ENCODE measurements at places on chromosomes 3 and 15.

DNA sequence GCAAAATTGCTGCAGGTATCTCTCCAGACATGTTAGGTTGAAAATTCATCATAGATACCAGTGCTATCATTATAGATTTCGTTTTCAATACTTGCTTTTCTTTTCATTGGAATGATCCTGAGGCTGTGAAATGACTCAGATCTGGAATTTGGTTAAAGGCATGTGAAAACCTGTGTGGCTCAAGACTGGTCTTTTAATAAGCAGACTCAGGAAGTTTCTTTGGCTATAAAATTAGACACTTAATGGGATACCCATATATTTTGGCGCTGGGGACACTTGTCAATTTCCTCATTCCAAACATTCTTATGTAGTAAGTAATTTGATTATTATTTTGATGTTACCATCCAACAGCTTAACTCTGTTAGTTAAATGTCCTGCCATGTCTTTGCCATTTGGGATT lies 1041.1 kb upstream of the GBE1 start:
- no peak for DNase-seq

- DNase-seq = no peak
Measured at GRCh38 chr3:127745656-127746399, 73.1 kb downstream of the ABTB1 start.

DNA sequence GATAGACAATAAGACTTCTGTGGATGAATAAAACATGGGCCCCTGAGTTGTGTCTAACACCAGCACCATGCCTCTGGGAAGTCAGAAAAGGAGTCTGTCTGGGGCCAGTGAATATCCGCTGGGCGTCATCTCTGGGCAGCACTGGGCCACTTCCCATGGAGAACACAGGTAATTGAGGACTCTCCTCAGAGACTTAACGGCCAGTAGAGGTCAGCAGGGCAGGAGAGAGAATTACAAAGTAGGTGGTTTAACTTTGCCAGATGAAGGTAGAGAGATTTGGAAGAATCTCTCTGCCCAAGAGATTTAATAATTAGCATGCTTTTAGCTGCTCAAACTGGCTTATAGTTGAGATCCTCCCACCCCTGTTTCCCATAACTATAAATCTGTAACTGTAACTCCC lies 65.7 kb downstream of the OCA2 start:
- no peak for DNase-seq

DNA sequence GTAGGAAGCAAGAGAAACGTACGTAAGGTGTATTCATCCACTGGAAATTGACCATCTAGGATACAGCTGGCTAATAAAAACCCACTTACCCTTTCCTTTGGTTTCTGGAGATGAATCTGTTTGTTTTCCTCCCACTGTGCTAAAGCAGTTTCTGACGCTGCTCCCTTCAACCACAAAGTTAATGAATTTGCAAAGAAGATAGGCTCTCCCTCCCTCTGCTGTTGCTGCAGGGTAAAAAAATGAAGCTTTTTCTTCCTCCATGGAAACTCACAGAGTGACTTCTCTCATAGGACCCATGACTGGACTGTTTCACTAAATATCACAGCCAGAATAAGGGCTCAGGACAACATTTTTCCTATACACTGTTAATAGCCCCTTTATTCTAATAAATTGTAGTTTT lies 172.1 kb upstream of the LRRN1 start:
- no peak for DNase-seq

GRCh38 chr3:6179761-6180160 lies 681.2 kb upstream of the GRM7 start:
- peak; percentile 22 for DNase-seq

DNA sequence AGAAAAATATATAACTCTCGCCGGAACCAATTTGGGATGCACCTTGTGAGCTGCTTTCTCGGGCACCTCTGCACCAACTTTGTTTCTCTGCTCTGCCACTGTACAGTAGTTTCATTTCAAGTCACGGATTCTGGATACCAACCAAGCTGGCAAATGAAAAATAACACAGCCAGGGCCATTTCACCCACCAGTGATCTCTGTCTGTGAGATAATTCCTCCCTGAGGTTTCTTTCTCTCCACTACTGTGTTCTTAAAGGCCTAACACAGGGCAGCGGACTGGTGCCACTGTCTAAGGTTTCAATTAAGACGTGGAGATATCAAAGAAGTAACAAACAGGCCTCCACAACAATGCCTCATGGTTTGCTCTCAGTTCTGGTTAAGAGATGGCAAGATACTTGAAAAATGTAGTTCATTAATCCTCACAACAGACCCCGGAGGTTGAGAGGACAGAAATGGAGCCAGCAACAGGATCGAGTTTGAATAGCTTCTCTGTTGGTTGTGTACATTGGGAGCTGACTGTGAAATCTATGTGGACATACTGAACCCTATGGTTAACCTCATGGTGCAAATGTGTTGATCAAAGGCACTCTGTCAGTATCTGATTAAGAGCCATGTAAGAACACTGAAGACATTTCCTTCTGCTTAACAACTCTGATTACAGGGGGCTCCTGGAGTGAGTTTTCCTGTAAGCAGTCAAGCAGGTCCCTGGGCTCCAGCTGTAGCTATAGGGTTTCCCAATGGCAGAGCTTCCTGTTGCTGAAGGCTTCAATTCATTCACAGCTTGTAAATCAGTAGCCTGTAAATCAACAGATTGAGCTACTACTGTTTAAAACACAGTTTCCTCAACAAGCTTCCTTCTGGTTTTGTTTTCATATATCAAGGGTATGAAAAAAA lies 470.5 kb downstream of the EPHA3 start:
- DNase-seq = no peak

DNA sequence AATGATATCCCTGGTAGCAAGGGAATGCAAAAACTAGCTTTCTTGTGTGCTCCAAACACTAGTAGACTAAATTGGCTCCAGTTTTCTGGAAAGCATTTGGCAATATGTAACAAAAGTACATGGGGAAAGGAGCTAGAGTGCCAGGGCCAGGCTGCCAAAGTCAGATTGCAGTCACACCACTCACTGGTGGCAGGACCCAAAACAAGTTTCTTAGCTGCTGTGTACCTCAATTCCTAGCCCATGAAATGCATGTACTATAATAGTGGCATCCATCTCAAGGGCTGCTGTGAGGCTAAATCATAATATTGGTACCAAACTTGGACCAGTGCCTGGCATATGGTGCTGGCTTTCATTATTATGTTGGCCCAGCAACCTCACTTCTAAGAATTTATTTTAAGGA lies 49.3 kb downstream of the CLDN18 start:
- no peak for DNase-seq

GRCh38 chr3:59310736-59311135 lies 260.9 kb upstream of the CFAP20DC start:
- DNase-seq = no peak

DNA sequence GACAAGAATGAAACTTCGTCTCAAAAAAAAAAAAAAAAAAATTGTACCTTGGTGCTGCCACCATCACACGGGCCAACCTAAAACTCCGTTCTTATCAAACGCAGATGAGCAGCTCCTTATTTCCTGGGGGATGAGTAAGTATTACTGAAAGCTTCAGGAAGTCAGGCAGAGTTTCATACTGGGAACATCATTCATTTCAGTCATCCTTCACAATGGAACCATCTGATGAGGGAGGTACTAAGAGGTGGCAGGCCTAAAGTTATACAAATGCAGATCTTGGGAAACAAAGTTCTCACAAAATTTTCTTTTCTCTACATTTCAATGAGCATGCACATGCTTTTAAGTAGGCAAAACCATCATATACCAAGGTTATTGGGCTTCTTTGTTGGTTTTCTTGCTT lies 636.0 kb upstream of the LMCD1 start:
- DNase-seq = no peak

GRCh38 chr3:12400616-12401194 lies 83.6 kb upstream of the TSEN2 start:
- DNase-seq = peak; percentile 87

GRCh38 chr15:100663915-100664281 lies 61.5 kb downstream of the ASB7 start:
- DNase-seq = peak; percentile 38

DNA sequence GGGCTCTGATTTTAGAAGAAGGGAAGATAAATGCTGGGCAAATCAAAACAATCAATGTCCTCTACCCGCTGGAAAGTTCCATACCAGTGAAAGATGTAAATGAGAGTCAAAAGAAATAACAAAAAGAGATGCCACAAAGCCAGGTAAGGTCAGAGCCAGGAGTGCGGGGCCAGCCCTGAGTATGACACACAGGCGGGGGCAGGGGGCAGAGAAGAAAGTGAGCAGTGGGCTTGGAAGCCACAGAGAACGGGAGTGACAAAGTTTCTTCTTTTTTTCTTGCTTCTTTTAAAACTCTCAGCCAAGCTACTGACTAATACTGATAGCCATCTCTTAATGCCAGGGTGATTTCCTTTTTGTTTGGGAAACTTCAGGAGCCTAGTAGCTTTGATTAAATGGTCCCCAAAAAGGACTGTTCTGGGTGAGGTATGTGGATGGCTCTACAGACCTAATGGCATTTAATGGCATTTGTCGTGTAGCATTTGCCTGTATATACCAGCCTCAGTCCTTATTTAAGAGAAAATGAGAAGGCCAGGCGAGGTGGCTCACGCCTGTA lies 23.1 kb upstream of the TSEN2 start:
- DNase-seq = no peak

GRCh38 chr3:8166014-8166413 lies 335.6 kb upstream of the LMCD1 start:
- DNase-seq = no peak

DNA sequence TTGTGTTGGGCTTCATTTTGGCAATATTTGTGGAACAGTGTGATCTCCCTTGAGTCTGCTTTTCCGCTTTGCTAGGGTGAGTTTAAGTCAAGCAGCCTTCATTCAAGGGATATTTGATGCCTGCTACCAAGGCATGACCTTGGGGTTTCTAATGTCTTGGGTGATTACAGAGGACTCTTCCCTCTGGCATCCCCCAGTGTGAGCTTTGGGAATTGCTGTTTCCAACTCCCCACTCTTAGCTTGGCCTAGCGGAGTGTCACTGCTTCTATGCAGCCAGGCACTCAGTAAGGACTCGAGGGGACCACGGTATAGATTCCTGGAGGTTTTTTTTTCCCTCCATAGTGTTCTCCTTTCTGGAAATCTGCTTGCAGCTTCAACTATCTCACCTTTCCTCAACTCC lies 21.1 kb downstream of the GCNT3 start:
- DNase-seq = peak; percentile 12

GRCh38 chr3:141273700-141274410 lies 42.2 kb downstream of the PXYLP1 start:
- DNase-seq = no peak

DNA sequence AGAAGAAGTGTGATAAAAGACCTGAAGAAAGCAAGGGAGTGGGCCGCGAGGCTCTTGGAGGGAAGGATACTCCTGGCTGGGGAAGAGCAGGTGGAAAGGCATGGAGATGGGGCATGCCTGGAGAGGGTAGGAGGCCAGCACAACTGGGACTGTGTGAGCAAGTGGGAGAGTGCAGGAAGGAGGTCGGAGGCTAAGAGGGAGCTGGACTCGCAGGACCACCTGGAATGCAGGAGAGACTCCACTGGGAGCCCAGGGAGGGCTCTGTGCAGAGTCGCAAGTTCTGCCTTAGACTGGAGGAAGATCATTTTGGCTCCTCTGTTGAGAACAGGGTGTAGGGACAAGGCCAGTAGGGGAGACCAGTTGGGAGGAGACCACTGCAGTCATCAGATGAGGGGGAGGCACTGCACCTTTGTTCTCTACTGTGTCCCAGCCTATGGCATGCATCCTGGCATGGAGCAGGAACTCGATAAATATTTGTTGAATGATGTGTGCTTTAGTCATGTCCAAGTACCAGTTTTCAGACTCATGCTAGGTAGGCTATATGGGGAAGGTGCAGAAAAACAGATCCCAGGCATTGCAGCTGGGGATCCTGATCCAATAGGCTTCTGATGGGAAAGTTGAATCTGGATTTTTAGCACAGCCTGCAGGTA lies 13.7 kb downstream of the FAM107A start:
- DNase-seq = peak; percentile 55

DNA sequence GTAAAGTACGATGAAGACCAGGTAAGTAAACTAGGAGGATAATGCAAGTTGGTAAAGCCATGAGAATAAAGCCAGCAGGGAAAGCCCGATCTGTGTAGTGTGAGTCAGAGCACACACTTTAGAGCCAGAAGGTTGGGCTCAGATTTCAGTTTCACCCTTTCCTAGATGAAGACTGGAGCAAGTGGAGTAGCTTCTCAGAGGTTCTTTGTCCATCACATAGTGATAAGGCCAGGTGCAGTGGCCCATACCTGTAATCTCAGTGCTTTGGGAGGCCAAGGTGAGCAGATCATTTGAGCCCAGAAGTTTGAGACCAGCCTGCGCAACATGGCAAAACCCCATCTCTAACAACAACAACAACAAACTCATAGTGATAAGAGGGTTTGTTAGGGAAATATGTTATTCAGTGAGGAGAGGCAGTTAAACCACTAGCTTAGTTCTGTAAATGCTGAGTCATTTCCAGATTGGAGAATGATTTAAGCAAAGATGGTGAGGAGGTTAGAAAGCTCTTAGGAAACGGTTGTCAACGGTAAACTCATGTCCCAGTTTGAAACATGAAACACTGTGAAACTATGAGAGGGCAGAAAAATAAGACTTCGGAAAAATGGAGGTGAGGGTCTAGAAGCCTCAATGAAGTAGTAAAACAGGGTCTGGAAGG lies 39.0 kb downstream of the IL12A start:
- peak; percentile 59 for DNase-seq

- DNase-seq = peak; percentile 74
Measured at GRCh38 chr3:151709847-151710246, 23.9 kb upstream of the AADACL2 start.

- no peak for DNase-seq
Measured at GRCh38 chr15:68303134-68303533, 25.6 kb downstream of the FEM1B start.

GRCh38 chr15:39542385-39543065 lies 38.4 kb upstream of the THBS1 start:
- no peak for DNase-seq

- peak; percentile 80 for DNase-seq
Measured at GRCh38 chr15:68819495-68820294, 1.0 kb downstream of the ANP32A start.

DNA sequence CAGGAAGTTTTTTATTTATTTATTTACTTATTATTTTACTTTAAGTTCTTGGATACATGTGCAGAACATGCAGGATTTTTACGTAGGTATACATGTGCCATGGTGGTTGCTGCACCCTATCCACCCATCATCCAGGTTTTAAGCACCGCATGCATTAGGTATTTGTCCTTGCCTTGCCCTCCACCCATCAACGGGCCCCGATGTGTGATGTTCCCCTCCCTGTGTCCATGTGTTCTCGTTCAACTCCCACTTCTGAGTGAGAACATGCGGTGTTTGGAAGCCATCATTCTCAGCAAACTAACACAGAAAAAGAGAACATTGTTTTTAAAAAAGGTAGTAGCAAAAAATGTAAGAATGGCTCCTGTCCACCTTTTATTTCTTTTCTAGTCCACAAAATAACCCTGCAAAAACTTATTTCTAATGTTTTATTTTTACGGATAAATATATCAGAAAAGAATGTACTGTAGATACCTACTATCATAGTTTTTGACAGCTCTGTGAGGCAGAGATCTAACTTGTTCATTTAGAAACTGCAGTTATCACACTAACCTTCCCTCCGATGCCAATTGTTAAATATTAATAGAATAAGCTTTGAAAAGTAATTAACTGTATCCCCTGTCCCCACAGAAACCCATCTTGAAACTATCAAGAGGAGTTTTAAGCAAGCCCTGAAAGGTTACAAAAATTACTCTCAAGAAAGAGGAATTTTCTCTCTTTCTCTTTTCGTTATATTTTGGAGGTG lies 189.2 kb downstream of the LPP start:
- DNase-seq = no peak

- no peak for DNase-seq
Measured at GRCh38 chr15:23095796-23096195, 40.8 kb downstream of the GOLGA6L1 start.
